Urinary bladder (tissue), 4 donors: ENCODE measurements at places on chromosomes 13 and 19. TPM values are rescaled to one million over a fixed set of nuclear protein-coding genes. Genes with fewer than 3 reads are reported as not detected.

GFY gene
- total RNA-seq, result not detected

GIPC3 gene
- total RNA-seq, result 0.11 TPM

ZNF223 gene
- 11.7 TPM for total RNA-seq

CDADC1 gene
- 6.6 TPM for total RNA-seq

CAMSAP3 gene
- total RNA-seq, result 0.90 TPM

KLF1 gene
- total RNA-seq, result 0.26 TPM

FGF21 gene
- not detected for total RNA-seq

AMER2 gene
- 1.3 TPM for total RNA-seq

KASH5 gene
- not detected for total RNA-seq

RNF113B gene
- not detected for total RNA-seq

SOX1 gene
- not detected for total RNA-seq

ZNF98 gene
- 2.7 TPM for total RNA-seq

CNMD gene
- total RNA-seq, result 0.42 TPM

IFNL1 gene
- total RNA-seq, result not detected

ETV2 gene
- total RNA-seq, result 0.32 TPM

CNOT3 gene
- 11.6 TPM for total RNA-seq

MYO1F gene
- total RNA-seq, result 7.5 TPM

KBTBD6 gene
- 17.0 TPM for total RNA-seq

TEX26 gene
- total RNA-seq, result 0.16 TPM

ANGPTL8 gene
- total RNA-seq, result not detected

ANKRD24 gene
- 1.2 TPM for total RNA-seq

OLFM2 gene
- 18.2 TPM for total RNA-seq

SYT3 gene
- total RNA-seq, result 0.16 TPM

KIR2DL1 gene
- not detected for total RNA-seq

DOCK6 gene
- total RNA-seq, result 20.7 TPM

PALM3 gene
- 0.90 TPM for total RNA-seq

ZNF540 gene
- total RNA-seq, result 6.1 TPM

ZIC5 gene
- total RNA-seq, result not detected

ADGRE3 gene
- total RNA-seq, result 0.16 TPM

LYL1 gene
- 4.8 TPM for total RNA-seq

HIPK4 gene
- not detected for total RNA-seq

SBK3 gene
- not detected for total RNA-seq

ZIC2 gene
- 0.11 TPM for total RNA-seq

BEST2 gene
- total RNA-seq, result not detected

EID2B gene
- 5.3 TPM for total RNA-seq

PSG3 gene
- total RNA-seq, result not detected

ARL11 gene
- total RNA-seq, result 0.69 TPM

SLC10A2 gene
- not detected for total RNA-seq

PSG7 gene
- total RNA-seq, result not detected

CGB8 gene
- total RNA-seq, result not detected

BICRA gene
- 5.9 TPM for total RNA-seq

TSKS gene
- total RNA-seq, result 0.26 TPM

MBD3L2 gene
- total RNA-seq, result not detected

RFPL4AL1 gene
- not detected for total RNA-seq

CGB2 gene
- total RNA-seq, result not detected

GPR12 gene
- total RNA-seq, result not detected

KCNN1 gene
- total RNA-seq, result 0.79 TPM

DZIP1 gene
- total RNA-seq, result 52.2 TPM

ZNF444 gene
- 11.7 TPM for total RNA-seq

RINL gene
- 3.3 TPM for total RNA-seq

HSPH1 gene
- total RNA-seq, result 50.8 TPM

CYP4F11 gene
- total RNA-seq, result 1.0 TPM

LENG9 gene
- total RNA-seq, result 3.3 TPM

CKM gene
- 39.0 TPM for total RNA-seq

PGLYRP1 gene
- not detected for total RNA-seq

SERPINE3 gene
- total RNA-seq, result 0.16 TPM

ZNF729 gene
- not detected for total RNA-seq
